Stimulated activated CD4-positive, alpha-beta T cell treated with anti-CD3 and anti-CD28 coated beads, Interleukin-15, amount 100 ng/mL, for 48 hours (primary cell): ENCODE measurements at places on chromosomes 7 and 10.

GRCh38 chr10:91605968-91606367 lies 26.9 kb downstream of the PPP1R3C start:
- no peak for DNase-seq

GRCh38 chr10:133177380-133178157 lies 17.6 kb downstream of the KNDC1 start:
- DNase-seq = no peak

DNA sequence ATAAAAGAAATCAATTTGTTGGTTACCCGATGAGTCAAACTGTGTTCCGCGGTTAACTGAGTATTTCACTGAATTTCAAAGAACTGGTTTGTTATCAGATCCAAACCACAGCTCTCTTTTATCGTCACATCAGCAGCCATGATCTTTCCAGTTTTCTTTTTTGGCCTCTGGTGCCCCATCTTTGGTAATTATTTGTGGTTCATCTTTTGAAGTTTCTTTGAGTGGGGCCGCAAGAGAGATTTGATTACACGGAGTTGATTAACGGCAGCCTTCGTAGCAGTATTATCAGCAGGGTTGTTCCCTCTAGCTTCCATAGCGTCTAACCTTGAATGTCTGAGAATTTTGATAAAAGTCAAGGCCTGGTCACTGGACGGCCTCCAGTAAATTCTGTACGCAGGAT lies 154.9 kb upstream of the TNRC18 start:
- DNase-seq = no peak

- DNase-seq = no peak
Observed at GRCh38 chr7:2452074-2452507, 24.1 kb downstream of the GRIFIN start.

- no peak for DNase-seq
Observed at GRCh38 chr7:85719981-85720953, 533.4 kb upstream of the SEMA3D start.

- no peak for DNase-seq
Observed at GRCh38 chr10:25068152-25069058, 52.0 kb downstream of the THNSL1 start.

DNA sequence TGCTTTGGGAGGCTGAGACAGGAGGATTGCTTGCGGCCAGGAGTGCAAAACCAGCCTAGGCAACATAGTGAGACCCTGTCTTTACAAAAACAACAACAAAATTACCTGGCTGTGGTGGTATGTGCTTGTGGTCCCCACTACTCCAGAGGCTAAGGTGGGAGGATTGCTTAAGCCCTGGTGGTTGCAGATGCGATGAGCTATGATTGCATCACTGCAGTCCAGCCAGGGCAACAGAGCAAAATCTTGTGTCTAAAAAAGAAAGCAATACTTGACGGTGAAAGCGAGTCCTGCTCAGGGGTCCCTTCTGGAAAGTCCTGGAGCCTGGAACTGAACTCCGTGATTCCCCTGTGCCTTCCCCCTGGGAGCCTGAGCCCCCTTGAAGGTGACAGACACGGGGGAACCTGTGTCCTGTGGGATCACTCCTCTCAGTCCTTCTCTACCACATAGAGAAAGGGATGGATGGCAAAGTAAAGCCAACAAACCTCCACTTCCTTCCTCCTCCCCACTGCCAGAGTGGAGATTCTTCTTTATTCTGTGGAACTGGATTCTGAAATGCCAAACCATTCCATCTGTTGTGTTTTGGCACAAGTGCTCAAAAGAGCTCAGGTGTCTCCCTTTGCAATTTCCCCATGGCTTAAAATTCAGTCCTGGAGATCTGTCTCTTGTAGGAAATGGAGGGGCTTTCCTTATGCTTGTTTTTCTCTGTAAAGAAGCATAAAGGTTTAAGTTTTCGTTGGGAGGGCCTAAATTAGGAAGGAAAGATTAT lies 50.6 kb downstream of the KIAA1217 start:
- DNase-seq = no peak

DNA sequence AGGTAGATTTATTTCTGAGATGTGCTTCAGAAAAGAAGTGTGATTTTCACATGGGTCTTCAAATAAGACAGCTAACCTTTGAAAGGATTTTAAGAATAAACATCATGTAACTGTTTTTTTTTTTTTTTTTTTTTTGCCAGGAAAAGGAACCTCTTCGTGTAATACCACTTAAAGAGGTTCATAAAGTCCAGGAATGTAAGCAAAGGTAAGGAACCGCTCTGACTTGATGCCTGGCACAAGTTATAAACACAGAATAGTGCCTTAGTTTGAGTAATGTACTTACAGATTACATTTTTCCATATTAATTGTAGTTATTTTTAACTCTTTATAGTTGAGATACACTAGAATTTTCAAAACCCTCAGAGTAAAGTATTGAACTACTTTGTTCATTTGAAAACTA lies 30.4 kb upstream of the ARMS2 start:
- no peak for DNase-seq

DNA sequence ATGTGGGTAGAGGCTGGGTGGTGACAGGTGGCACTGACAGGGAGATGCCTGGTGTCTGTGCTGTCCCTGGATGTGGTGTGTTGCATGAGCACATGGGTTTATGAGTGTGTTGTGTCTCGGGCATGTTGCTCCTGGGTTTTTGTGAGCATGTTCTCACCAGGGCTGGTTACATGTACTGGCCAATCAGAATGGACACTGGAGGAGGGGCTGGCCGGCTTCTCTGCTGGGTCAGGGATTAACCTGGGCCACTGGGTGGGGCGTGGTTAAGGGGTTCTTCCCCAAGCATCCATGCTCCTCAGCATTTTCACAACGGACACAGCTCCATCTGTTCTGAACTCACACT lies 20.8 kb upstream of the VOPP1 start:
- DNase-seq = no peak

DNA sequence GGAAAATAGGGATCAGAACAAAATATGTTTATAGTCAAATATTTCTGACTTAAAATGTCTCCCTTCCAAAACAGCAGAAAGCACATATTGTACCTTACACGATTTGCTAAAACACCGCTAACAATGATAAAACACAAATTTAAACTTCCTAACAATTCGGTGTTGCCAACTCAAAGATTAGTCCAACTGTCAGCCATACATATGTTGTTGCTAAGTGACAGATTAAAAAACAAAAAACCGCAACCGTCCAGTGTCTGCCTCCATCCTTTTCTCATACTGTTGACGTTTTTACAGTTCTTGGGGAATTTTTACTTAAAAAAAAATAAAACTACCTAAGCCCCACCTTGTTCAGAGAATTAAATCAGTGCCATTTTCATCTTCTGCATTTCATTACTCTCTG lies 118.0 kb downstream of the RAB11FIP2 start:
- no peak for DNase-seq

DNA sequence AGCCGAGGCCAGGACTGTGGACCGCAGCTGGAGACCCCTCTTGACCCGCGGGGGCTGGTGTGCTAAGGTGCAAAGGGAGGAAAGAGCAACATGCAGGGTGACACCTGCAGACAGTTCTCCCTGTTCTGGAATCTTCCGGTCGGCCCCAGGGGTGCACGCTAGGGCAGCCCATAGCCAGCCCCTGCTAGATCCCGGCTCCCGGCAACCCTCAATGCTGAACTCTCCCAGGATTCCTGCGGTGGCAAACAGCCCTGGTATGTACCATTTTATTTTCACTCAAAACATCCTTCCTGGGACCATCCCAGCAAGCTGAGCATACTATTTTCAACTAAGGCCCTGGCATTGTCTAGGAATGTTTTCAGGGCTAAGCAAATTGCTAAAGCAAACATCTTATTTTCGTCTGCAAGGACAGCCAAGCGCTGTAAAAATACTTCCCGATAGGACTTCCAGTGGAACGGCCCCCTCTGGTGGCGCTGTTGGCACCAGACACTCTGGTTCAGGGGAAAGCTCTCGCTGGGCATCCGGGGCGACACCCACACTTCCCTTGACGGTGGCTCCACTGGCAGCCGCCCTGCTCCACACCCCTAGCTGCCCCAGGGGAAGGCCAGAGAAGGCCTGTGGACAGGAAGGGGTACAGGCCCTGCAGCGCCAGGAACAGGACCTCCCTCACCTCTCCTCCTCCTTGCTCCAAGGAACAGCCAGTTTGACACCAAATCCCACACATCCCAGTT lies 99.4 kb downstream of the CTBP2 start:
- peak; percentile 7 for DNase-seq

DNA sequence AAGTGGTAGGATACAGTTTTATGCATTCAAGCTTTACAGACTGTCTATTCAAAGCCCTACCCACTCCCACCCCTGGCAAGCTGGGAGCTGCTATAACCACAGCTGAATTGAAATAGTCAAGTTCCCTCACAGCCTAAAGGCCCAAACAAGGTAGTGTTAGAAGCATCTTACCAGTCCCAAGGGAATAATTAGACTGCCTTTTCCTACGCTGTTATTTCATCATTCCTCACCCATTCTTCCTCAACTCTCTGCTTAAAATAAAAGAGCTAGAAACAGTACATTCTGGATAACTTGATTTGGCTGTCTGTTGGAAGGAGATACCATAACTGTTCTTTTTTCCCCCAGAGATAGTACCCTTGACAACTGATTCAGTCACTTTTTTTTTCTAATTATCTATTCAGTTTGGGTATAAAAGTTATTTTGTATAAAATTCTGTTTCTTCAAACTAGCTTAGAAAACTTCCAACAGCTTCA lies 54.0 kb downstream of the RAPGEF5 start:
- no peak for DNase-seq

DNA sequence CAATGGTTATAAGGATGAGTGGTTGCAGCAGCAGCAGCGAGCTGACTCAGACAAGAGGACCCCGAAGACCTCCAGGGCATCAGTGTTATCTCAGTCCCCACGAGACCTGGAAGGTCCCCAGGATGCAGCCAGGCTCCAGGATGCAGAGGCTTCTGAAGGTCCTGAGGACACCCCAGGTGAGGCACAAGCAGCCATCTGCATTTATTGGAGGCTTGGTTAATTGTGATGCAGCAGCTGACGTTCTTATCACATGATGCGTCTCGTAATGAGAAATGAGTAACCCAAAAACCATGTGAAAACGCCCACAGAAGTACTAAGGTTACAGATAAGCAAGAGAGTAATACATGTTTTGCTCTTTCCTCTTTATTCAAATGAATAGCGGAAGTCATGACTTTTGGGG lies 17.4 kb downstream of the C7orf57 start:
- DNase-seq = no peak

DNA sequence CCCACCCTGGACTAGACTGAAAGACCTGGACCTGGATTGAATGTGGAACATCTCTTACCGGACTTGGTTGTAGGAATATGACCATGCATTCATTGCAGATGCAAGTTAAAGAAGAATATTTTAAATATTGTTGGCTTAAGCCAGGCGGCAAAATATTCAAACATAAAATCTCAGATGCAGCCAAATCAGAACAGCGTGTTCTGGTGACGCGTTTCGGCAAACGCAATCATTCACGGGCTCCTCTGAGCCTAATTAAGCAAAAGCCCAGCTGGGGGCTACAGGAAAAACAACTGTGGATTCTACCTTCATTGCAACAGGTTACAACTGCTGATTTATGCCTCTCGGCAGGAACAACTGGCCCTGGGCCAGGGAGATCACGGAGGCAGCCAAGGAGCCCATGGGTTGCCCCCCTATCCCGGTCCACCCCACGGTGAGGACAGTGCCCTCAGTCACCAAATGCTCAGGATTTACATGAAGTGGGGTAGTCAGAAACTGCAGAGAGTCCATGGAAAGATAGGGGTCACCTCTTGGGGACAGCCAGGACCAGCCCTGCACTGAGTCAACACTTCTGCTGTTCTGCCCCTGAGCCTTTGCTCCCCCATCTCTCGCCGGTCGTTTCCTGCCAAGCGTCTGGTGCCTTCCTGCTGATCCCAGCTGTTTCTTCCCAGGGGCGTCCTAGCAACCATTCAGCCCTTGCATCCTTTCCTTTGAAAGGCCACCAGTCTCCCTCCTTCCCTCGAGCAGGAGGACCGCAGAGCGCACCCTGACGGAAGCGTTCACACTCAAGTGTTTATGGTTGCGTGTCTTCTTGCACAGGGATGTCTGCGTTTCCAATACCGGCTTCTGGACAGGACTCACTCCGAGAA lies 64.4 kb upstream of the SFMBT2 start:
- no peak for DNase-seq

- DNase-seq = no peak
Observed at GRCh38 chr10:7306147-7306546, 104.7 kb downstream of the SFMBT2 start.

DNA sequence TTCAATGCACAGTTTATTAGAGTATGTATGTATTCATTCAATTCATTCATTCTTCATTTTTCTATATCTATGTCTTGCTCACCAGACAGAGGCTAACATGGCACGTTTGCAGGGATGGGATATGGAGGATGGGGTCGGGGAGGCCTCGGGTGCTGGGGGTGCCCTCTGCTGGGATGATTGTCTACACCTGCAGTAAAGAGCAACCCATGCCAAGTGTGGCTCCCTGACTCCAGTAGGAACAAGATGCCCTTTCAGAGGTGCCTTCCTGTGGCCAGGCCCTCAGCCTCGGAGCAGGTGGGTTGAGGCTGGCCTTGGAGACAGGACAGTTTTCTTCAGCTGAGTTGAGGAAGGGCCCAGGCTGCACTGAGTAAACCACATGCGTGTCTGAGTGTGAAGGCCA lies 157.2 kb downstream of the SH2D4B start:
- DNase-seq = no peak

GRCh38 chr7:158249692-158250091 lies 337.9 kb downstream of the PTPRN2 start:
- no peak for DNase-seq

DNA sequence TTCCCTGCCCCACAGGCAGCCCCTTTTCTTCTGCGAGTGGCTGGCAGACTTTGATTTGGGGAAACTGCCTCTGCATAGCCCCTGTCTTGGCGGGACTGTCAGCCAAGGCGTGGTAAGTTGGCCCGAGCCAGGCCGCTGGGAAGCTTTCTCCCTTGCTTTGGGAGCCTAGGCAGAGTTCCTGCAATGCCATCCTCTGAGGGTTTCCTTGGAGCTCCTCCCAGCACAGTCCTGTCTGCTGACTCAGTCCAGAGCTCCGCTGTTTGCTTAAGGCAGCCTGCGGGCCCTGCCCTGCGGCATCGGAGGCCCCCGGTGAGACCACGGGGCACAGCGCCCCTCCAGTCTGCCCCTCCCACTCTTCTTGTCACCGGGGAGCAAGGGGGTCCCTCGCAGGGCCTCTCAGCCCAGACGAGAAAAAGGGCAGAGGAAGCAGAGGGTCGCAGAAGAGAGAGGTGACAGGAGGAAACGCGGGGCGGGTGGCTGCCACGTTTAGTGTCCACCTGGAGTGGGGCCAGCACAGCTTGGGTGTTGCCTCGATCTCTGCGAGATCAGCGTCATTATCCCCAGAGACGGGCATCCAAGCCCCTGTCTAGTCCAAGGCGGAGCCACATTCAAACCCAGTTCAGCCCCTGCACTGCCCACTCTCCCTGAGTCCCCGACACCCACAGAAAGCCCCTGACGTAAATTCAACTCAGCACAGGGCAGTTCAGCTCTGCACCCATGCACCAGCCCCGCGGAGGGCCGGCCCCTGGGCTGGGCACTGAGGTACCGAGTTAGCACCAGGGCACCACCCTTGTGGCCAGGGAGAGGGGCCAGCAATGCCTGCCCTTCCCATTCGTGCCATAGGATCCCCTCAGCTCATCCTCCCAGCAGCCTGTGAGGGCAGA lies 59.0 kb upstream of the CHST15 start:
- DNase-seq = no peak

DNA sequence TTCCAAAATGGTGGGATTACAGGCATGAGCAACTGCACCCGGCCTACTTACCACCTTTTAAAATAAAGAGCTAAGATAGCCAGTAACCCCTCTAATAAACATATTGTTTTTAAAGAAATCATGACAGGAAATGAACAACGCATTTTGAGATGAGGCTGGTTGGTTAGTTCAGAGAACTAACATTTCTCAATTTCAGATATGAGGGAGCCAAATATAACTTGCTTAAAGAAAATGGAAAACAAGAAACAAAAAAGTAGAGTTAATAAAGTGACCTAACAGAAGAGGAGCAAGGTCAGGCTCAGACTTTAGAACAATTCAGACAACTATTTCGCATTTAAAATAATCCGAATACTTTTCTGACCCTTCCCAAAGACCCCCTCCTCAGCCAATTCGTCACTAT lies 254.9 kb upstream of the PHF14 start:
- DNase-seq = no peak
